Chondrocyte (in vitro differentiated cells): ENCODE measurements at places on chromosomes 3 and 15. TPM values are rescaled to one million over a fixed set of nuclear protein-coding genes. Genes with fewer than 3 reads are reported as not detected.

DNA sequence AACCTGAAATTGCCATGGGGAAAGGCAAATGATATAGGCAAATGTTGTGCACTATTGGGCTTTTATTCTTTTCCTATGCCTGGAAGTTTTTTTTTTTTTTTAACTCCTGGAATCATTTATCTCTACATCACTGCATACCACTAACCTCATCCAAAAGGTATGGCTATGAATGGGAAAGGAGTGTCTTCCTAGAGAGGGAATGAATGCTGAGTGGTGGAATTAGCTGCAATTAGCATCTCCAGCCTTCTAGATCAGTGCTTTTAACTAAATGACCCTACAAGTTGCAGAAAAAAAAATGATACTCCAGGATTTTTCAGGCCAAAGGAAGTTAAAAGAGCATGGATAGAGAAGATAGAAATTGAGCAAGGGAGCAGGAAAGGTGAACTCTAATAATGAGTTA, 429.8 kb upstream of the PDZRN3 start:
- DNase-seq = no peak

DNA sequence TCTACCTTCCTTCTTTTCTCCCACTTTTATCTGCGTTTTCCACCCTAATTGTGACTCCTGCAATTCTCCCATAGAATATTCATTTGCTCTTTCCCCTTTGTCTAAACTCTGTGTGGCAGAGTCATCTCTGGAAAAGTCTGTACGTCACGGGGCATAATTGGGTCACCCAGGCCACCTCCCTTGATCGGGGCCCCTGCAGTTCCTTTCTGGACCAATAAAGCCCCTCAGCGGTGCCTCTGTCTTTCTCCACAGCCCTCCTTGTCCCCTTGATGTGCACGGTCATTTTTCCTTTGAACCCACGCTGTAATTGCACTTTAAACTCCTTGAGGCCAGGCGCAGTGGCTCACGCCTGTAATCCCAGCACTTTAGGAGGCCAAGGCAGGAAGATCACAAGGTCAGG, 10.7 kb downstream of the UPK1B start:
- DNase-seq = no peak

DNA sequence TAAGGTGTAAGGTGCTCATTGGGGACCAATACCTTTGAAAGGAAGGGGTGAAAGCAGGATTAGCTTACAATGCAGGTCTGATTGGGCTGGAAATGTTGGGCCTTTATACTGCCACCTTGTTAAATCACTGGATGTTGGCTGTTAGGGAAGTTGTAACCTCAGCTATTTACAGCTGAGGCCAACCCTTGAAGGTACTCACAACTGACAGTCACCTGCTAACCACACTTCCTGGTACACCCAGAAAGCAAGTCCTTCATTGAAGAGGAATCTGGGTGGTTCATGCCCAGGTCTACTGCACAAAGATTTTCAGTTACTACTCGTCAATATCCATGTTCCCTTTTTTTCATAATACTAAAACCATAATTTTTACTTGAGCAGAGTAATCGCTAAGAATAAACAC, 65.4 kb upstream of the CLDN18 start:
- no peak for DNase-seq

- no peak for DNase-seq
Observed at GRCh38 chr15:63856711-63857460, 23.1 kb upstream of the HERC1 start.

DNA sequence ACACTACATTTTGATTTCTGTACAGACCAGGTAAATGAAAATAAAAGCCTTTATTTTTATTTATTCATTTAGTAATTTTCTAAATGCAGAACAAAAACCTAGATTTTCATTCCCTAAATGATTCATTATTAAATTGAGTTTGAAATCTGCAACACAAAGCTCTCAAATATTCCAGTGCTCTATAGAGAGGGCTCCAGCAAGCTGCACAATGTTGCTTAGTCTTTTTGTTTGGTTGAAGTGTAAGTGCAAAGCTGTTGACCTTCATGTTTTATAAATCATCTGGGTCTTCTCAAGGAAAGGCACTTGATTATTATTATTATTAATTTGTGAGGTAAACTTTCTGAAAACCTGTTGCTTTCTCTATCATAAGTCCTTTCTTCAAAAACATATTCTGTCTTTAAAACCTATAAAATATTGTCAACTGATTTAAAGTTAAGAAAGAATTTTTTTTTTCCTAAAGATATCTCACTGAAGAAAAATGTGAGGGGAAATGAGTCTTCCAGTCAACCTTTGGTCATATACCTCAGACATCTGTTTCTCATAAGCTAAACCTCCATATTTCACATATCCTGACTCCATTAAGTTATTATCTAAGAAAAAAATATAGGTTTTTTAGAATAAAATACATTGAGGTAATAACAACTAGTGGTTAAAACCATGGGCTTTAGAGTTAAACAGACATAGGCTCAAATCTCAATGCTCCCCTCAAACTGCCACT, 100.7 kb downstream of the ZIC4 start:
- DNase-seq = no peak

The CD86 gene
- not detected in 3 replicates for total RNA-seq

DNA sequence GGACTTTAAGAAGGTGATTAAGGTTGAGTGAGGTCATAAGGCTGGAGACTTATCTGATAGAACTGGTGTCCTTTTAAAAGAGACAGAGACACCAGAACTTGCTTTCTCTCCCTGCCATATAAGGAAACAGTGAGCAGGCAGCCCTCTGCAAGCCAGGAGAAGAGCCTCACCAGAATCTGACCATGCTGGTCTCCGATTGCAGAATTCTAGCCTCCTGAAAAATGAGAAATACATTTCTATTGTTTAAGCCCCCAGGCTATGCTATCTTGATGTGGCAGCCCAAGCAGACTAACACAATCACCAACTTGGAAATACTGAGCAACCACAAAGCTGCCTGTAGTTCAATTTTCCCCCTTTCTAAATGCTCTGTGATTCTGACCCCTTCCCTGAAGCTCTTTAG, 161.4 kb upstream of the RARB start:
- no peak for DNase-seq

GRCh38 chr3:48595526-48596121, 495 bp upstream of the COL7A1 start:
- no peak for DNase-seq
